ENCODE measurements at places on chromosomes 16 and 17.

DNA sequence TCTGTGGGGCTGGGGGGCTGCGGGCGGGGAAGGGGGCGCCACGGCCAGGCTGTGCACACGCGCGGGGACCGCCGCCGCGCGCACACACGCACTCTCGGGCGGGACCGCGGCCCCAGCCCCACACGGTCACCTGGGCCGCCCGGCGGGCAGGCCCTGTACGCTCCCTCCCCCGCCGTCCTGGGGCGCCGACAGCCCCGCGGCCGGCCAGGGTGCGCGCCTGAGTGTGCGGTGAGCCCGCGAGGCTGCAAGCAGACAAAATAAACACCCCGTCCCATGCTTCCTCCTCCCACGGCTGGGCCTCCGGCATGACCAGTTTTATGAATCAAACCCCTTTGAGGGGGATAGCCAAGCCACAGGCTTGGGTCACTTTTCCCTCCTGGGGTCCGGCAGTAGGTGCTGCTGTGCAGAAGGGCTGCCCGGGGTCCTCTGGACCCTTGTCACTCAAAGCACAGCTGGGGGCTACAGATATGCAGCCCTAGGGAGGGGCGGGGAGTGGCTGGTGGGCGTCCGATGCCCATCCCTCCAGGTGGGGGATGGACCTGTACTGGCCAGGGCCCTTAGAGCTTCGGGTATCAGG, 441 bp downstream of the VASN start:
- peak overlapping the region; percentile 59 for H3K4me3 ChIP-seq
- H3K36me3 ChIP-seq, result no peaks in the 10 kb centered on the region
- H3K27me3 ChIP-seq, result no peaks in the 10 kb centered on the region

DNA sequence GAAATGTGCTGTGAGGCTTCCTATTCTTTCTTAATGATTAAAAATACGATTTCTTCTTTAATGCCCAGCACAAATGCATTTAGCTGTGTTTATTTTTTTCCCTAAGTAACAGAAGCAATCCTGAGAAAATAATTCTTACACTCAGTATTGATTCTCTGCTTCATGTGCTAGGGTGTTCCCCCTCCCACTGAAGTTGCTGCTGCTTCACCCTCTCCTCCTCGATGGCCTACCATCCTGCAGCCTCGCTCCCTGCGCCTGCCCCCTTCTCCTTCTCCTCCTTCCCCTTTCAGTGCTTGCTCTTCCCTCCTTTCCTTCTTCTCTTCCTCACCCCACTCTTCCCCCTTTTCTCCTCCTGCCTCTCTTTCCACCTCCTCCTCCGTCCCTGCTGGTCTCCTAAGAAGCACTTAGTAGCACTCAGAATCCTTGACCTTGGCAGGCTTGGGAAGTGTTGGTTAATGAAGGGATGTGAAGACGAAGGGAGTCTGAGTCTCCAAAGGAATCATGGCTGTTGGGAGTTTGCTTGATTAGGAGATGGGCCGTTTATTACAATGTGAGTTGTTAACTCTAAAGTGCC, 119.7 kb downstream of the RPTOR start:
- DNase-seq, result no peak
- peaks cover 6% of the 10 kb centered on the region for H3K4me1 ChIP-seq

DNA sequence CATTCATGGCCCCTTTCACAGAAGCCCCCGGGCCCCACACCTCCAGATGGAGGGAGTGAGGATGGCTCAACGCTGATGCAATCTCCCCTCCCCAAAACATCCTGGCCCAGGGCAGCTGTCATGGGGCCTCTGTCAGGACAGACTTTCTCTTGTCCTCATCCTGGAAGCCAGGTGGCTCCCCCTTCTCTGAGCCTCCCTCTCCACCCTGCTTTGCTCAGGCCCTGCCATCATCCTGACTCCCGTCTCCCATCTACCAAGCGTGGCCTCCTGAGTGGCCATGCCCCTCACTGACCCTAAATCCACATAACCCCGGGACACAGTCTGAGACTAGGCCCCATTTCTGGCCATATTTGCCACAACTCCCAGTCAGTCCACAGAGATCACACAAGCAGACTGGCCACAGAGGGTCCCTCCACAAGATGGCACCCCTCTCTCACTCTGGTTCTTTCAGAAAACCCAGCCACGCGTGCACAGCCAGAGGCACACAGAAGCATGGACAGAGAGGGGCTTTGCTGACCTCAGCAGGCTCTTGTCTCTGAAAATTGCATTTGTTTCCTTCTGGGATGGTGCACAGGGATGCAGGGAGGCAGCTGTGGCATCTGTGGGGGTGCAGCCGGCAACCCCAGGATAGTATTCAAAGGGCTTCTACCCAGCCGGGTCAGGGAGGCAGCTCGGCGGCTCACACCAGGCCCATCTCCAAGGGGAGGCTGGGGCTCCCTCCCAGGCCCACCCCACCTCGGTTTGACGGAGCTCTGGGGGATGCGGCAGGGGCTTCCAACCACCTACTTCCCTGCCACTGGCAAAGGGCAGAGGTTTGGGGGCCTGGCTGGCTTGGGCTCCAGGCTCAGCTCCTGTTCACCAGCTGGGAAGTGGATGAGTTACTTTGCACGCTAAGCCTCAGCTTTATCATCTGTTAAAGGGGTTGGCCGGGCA, 16.9 kb downstream of the DOC2B start:
- no peak overlapping the region for H3K27ac ChIP-seq
- no peaks in the 10 kb centered on the region for H3K4me1 ChIP-seq
- no peaks in the 10 kb centered on the region for H3K27me3 ChIP-seq
- H3K36me3 ChIP-seq, result no peaks in the 10 kb centered on the region
- H3K4me3 ChIP-seq, result no peak overlapping the region

GRCh38 chr16:17359788-17360390, 110.9 kb downstream of the XYLT1 start:
- H3K27ac ChIP-seq, result no peak overlapping the region
- H3K4me3 ChIP-seq, result no peak overlapping the region
- H3K4me1 ChIP-seq, result peaks cover 18% of the 10 kb centered on the region

GRCh38 chr17:17722081-17722905, 41.0 kb downstream of the RAI1 start:
- DNase-seq, result no peak
- H3K27ac ChIP-seq, result no peak overlapping the region
- peaks cover 23% of the 10 kb centered on the region for H3K4me1 ChIP-seq
- H3K27me3 ChIP-seq, result no peaks in the 10 kb centered on the region

DNA sequence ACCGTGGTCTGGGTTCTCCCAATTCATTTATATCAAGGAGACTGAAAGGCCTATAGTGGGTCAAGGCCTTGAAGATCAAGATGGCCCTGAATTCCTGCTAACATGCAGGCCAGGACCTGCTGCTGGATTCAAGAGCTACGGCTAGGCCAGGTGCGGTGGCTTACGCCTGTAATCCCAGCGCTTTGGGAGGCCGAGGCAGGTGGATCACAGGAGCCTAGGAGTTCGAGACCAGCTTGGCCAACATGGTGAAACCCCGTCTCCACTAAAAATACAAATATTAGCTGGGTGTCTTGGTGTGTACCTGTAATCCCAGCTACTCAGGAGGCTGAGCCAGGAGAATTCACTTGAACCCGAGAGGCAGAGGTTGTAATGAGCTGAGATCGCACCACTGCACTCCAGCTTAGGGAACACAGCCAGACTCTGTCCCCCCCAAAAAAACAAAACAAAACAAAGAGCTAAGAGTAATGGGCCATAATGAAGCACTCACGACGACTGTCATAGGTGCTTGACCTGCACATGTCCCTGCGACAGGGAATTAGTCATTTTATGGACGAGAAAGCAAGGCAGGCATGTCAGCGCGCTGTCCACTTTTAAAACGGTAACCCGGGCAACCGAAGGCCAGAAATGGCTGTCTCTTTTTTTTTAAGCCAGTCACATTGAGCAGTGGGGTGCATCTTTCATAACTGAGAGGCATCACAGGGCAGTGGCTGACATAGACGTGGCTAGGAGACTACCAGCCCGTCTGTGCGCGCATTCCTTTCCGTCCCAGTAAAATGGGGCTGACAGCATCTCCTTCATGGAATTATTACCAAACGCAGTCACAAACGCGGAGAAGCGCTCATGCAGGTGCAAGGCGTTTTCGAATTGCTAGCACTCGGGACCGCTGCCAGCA, 1.0 kb upstream of the FBRS start:
- peak overlapping the region; percentile 91 for H3K4me3 ChIP-seq
- H3K36me3 ChIP-seq, result peaks cover 64% of the 10 kb centered on the region
- peak overlapping the region; percentile 99 for H3K27ac ChIP-seq
- no peak for DNase-seq

GRCh38 chr17:52636443-52636842, 477.9 kb upstream of the CA10 start:
- no peaks in the 10 kb centered on the region for H3K4me1 ChIP-seq
- no peak overlapping the region for H3K4me3 ChIP-seq
- H3K36me3 ChIP-seq, result no peaks in the 10 kb centered on the region
- no peaks in the 10 kb centered on the region for H3K27me3 ChIP-seq
- no peak for DNase-seq
- H3K27ac ChIP-seq, result no peak overlapping the region

DNA sequence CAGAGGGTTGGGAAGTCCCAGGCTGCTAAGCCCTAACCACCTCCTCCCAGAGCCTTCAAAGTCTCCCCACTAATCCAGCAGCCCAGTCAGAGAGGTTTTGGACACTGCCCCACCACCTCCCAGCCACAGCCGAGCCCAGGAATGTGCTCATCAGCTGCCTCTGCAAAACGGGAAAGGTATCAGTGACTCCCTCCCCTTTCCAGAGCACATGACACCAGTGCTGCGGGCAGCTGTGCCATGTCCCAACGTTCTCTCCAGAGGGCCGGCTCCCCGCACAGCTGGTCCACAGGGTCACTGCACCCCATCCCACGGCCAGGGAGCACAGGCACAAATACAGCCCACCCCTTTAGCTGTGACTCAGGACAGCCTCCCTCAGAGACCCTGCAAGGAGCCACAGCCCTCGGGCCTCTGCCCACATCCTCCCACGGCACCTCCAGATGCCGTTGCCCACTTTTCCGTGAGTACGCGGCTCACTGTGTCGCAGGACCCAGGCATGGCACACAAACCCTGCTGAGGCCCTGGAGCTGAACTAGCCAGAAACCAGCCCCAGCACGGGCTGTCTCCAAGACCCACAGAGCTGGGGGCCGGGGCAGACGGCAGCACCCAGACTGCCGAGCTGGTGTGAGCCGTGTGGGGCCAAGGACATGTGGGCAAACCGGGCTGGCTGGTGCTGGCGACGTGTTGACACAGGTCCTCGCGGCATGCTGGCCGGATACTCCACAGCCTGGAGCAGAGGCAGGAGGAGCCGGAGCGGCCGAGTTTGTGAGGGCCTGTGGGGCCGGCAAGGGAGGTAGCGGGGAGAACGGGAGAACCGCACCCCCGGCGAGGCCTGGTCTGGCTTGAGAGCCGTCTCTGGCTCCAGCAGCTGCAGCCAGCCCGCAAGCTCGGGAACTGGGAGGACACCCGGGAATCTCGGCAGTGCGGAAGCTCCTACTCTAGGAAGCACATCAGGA, 6.3 kb upstream of the PPP1R27 start:
- peaks cover 10% of the 10 kb centered on the region for H3K36me3 ChIP-seq
- no peak for DNase-seq
- H3K4me1 ChIP-seq, result no peaks in the 10 kb centered on the region
- H3K27me3 ChIP-seq, result no peaks in the 10 kb centered on the region

GRCh38 chr17:76404976-76405563, 20.7 kb downstream of the SPHK1 start:
- H3K27ac ChIP-seq, result peak overlapping the region; percentile 79
- no peak for DNase-seq
- no peaks in the 10 kb centered on the region for H3K27me3 ChIP-seq
- no peak overlapping the region for H3K4me3 ChIP-seq
- H3K36me3 ChIP-seq, result peaks cover 8% of the 10 kb centered on the region
- peaks cover 24% of the 10 kb centered on the region for H3K4me1 ChIP-seq

DNA sequence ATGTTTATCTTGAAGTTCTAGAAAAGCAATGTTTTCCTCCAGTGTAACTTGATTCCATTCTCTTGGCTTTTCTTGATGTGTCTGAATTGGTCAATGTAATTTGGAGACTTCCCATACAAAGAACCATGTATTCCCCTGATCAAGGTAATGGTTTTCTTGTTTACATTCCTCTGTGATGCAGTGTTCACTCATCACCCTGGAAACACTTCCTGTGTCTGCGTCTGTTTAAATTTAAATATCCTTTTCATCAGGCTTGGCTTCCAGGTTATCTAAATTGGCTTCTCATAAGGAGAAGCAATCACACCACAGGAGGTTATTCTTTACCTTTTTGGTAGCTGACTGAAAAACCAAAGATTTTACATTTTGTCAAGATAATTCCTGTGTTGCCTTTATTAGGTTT, 237.3 kb upstream of the WSCD1 start:
- no peaks in the 10 kb centered on the region for H3K36me3 ChIP-seq
- H3K4me1 ChIP-seq, result no peaks in the 10 kb centered on the region
- no peak overlapping the region for H3K27ac ChIP-seq

DNA sequence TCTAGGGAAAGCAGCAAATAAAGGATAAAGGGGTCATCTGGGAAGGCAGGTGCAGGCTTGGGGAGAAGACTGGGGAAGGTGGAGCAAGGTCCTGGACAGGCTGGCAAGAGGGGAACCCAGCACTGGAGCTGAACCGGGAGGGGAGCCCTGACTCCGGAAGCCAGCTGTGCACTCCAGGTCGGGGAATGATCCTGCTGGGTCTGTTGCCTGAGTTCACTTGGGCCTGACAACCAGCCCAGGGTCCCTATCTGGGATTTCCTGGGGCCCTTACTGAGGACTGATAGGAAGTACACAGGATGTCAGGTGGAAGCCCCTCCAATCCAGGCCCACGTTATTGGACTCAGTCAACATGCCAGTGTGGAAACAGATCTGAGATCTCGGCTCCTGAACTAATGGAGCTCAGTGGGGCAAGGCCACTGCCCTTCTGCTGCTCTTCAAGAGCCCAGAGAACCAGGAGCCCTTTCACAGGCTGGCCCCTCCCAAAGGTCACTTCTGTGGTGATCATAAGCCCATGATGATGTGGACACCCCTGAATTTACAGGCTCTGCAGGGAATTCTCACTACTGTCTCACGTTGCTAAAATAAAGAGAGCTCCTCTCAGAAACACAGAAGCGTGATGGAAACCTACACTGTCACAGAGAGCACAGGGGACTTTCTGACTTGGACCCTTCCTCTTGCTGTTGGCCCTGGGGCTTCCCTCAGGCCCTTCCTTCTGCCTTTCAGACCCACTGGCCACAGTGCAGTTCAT, 19.9 kb upstream of the PITPNM3 start:
- H3K4me1 ChIP-seq, result peaks cover 17% of the 10 kb centered on the region
- no peak overlapping the region for H3K4me3 ChIP-seq
- no peak for DNase-seq
- no peak overlapping the region for H3K27ac ChIP-seq

DNA sequence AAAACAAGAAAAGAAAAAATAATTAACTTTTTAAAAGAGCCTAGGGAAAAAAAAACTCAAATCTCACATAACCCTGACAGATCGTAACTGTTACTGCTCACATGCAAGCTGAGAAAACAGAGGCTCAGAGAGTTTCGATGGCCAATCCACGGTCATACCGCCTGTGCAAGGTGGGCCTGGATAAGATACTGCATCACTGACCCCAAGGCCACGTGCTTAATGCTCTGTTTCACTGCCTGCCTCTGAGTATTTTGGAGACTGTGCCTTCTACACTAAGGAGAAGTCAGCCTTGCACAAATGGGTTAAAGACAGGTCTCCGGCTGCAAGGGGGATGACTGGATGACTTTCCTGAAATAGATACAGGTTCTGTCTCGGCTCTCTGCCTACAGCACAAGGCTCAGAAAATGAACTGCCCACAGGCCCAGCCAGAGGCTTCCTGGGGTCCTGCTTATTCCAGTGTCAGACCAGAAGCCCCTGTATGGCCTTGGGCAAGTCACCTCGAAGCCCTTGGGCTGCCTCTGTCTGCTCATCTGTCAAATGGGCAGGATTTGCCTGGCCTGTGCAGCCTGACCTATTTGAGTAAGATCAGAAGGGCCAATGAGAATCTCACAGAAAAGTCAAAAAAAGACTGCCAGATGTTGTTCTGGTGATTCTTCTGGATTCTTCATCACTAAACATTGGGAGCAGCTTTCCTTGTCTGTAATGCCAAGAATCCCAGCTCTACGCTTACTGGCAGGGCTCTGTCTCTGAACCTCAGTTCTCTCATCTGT, 25.8 kb downstream of the CNGB1 start:
- H3K27ac ChIP-seq, result no peak overlapping the region
- H3K27me3 ChIP-seq, result no peaks in the 10 kb centered on the region
- H3K4me3 ChIP-seq, result no peak overlapping the region
- no peaks in the 10 kb centered on the region for H3K36me3 ChIP-seq

Data from heart right ventricle (tissue), 16 donors.